ENCODE measurements at places on chromosomes 4 and X.

DNA sequence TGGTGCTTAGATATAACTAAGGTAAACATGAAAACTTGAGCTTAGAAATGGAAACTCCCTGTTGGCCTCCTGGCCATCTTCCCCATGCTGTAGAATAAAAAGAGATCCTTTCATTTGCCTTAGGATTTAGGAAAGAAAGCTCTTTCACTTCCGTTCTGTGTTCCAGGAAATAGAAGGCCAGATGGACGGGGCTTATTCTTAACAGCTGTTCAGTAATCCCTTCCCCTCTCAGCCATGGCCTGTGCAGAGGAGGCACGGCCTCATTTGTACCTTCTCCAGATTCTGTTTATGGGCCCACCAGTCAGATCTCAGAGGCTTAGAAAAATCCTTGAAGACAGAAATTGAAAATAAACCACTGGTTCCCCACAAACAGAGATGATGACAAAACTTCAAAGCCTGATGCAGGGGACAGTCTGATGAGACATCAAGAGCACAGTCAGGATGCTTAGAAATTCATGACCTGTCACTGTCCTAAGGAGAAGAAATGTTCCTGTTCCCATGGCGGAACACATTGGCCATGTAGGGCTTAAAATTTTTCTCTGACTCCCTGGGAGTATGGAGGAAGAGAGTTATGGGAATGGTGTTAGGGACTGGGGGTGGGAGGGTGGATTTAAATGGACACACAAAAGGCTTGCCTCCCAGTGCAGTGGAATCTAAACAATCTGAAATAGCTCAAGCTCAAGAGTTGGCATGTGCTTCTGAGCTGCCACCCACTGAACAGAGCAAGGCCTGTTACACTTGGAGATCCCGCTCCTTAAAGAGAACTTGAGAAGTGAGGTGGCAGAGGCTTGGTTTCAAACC, 188.8 kb downstream of the SOWAHB start:
- no peak for DNase-seq

DNA sequence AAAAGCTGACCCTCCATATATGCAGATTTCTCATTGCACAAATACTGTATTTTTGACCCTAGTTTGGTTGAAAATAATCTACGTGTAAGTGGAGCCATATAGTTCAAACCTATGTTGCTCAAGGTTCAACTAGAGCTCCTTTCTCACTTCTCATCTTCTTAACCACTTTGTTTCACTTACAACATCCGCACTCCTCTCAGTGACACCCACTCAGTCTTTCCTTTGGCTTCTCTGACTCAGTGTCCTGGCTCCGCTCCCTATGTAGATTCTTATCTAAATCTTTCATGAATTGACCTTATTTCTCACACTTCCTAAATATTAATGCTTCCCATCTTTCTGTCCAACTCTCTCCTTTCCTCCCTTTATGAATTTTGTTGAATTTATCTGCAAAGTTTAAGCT, 32.9 kb upstream of the DKK2 start:
- DNase-seq, result no peak

DNA sequence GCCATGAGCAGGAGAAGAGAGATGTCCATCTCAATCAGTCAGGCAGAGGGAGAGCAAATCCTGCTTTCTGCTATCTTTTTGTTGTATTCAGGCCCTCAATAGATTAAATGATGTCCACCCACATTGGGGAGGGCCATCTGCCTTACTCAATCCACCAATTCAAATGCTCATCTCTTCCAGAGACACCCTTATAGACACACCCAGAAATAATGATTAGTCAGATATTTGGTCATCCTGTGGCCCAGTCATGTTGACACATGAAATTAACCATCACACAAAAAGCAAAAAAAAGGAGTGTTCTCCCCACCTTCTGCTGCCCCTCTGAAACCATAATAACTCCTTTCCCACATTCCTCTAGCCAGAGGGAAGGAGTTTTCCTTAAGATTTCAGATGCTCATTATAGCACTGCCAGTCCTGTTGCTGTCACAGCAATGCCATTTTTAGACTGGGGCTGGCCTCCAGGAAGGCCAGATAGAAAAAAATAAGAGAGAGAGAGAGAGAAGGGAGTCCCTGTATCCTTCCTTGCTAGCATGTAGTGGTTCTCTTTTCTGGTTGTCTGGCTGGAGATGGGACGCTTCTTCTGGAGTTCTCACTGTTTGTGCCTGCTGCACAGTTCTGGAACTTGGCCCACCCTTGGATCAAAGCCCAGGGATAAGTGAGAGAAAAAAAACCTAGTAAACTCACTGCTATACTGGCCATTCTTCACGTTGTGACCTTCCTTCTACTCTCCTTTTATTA, 177.7 kb downstream of the RBM46 start:
- no peak for DNase-seq

DNA sequence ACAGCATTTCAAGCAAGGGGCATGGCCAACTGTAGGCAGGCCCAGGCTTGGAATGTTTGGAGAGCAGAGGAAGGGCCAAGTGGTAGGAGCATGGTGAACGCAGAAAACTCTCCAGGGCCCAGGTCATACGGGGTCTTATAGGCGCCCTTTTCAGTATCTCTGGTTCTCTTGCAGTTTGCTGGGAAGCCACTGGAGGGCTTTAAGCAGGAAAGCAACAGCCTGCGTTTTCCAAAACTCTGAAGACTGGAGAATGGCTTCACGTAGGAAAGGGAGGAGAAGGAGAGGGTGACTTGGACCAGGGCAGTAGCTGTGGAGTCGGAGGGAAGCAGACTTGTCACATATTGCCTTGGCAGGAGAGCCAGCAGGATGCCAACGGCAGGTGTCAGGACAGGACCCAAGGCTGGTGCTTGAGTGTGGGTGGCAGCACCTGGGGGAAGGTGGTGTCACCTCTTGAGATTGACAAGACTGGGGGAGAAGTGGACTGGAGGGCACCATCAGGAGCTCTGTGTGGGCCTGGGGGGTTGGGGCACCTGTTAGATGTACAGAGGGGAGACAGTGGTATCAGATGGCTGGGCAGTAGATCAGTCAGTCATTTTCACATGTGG, 21.9 kb downstream of the TKTL1 start:
- no peak for DNase-seq

DNA sequence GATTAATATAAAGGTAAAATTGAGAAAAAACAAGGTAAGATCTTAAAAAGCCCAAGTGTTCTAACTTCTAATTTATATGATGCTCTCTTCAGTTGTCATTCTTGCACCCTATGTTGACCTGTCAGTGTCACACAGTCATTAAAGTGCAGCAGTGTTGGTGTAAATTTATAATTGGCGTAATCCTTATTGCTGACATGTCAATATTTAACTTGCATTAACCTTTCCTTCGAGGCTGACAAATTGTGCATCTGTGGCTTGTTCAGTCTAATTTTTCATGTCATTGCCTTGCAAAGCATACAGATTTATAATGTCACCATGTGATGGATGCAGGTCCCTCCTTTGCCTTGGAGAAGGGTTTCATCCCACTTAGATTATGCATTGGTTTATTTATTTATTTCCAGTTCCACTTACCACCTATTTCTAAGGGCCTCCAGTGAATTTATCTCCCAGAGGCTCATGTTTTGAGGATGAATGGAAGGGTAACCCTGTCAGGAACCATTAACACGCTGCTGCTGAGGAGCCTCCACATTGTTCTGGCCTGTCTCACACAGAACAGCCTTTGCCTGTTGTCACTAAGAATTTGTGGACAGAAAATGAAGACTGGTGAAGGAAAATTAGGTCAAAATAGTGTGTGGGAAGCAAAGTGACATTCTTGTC, 1098.5 kb upstream of the LCORL start:
- DNase-seq, result no peak

DNA sequence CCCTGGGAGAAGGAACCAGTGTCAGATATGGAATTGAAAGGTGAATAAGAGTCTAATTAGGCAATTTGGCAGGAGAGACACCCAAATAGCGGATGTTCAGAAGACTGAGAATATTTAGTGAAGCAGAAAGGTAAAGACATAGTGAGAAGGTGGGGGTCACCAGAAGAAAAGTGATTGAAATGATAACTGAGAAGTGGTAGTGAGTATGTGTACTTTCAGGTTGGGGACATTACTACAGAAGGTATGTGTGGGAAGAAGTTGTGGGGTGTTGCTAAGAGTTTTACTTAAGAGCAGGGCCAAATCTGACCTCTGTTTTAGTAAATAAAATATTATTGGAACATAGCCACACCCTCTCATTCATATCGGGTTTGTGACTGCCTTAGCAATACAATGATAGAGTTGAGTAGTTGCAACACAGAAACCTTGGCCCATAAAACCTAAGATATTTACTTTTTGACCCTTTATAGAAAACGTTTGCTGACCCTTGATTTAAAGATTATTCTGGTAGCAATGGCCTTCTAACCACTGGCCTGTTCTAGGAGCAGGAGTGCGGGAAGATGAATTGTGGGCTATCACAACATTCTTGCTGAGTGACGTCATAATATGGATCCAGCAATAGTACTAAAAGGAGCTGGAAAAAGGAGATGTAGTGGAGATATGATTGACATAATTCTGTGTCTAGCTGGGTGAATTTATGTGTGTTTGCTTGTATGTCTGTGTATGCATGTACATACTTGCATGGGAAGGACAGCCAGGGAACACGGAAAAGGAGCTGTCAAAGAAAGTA, 115.3 kb downstream of the HS3ST1 start:
- DNase-seq, result no peak

- DNase-seq, result no peak
Observed at GRCh38 chr4:16818005-16818404, 80.4 kb downstream of the LDB2 start.

GRCh38 chr4:1082215-1083182, 30.9 kb downstream of the RNF212 start:
- peak; percentile 84 for DNase-seq

DNA sequence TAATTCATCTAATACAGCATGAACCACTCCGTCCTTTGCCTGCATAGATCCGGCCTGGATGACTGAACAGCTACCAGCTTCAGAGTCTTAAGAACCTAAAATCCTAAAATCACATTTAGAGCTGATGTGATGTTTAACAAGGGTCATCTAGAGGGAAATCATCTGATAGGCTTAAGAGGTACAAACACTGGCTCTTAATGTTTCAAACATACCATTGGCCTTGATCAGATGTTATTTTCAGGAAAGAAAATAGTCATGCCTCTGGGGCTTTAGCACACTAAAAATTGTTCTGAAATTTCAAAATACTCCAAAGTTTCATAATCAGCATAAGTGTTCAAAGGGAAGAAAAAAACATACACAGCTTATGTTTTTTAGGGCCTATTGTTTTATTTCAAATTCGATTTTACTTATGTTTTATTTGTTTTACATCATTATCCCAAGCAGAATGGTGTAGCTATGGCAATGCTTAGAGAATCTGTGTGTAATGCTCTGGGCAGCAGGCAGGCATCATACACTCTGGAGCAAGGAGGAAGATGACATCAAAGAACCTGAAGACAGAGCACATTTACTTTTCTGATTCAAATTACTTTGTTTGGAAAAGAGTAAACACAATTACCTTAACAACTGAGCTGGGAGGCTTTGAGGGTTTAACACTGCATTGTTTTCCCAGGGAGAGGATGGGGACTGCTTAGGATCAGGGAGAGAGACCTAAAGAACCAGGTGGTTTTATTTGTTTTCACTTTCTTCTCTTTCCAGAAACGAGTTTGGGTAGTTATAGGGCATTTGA, 25.3 kb upstream of the LEF1 start:
- no peak for DNase-seq

- DNase-seq, result no peak
Observed at GRCh38 chr4:6221851-6222760, 21.8 kb upstream of the JAKMIP1 start.

DNA sequence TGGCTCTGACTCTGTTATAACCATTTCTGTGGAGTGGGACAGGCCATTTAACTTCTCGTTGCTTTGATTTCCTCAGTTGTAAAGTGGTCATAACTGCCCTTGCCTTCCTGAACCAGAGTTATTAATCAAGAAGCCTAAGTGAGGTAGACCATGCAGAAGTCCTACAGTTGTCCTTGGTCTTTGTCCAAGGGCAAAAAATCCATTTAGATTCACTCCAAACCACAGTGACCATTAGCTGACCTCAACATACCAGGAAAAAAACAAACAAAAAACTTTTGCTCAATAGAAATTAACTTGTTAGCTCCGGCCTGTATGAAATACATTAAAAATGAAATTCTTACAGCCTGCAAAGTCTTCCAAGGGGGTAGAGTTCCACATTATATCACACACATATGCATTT, 52.7 kb downstream of the TBC1D9 start:
- no peak for DNase-seq

DNA sequence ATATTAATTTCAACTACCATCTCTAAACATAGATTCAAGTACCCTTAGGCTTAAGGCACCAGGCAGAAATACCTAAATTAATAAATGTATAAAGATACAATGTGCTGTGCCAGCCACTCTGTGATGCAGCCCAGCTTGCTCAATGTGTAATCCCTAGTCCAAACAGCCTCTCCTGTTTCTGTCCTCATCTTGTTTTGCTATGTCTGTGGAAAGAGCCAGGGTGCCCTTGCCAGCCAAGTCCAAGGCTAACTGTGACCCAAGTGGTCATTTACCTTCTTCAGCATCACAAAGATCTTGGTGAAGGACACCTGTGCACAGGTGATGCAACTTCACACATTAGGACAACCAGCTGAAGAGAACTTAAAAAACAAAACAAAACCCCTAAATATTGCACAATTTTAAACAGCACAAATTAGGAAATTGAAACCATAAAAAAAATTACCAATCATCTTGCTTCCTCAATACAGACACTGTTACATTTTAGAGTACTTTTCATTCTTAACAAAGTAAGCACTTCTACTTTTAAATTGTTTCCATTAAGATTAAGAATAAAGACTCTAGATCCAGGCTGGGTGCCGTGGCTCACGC, 89.6 kb downstream of the C4orf51 start:
- DNase-seq, result no peak

DNA sequence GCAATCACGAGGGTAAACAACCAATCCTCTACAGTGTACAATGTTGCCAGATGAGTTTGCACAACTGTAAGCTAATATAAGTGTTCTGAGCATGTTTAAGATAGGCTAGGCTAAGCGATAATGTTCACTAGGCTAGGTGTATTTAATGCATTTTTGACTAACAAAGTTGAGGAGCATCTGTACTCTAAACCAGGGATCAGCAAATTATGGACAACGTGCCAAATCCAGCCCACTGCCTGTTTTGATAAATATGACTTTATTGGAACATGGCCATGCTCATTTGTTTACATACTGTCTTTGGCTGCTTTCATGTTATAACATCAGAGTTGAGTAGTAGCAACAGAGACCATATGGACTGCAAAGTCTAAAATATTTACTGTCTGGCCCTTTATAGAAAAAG, 46.3 kb upstream of the ARHGEF6 start:
- DNase-seq, result no peak

- peak; percentile 31 for DNase-seq
Observed at GRCh38 chrX:8289523-8289922, 118.5 kb upstream of the VCX2 start.

DNA sequence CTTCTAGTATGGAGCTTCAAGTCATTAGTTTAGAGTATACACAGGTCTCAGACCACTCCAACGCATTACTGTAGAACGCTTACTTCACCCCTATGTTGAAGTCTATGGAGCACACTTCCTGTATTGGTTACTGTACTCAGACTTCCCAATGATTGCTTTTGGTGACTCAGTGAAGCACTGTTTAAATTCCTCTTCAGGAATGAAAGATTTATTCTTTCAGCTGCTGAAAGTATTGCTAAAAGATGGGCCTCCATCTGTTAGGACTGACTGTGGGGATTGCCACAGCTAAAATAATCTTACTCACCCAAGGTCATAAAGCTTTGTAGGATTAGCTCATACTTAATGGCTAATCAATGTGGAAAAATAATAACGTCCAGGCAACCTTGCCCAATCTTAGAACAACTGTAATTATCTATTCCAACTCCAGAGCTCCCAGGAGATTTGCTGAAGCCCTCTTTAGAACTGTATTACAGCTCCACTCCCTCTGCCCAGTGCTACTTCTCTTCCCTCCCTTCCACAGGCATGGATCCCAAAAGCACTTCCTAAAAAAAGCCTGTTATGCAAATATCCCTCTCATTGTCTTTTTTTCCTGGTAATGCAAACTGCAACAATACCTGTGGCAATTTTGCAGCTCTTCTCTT, 281.9 kb upstream of the HS3ST1 start:
- DNase-seq, result no peak

Measured in NCI-H226 (cell line).